ENCODE measurements at places on chromosomes 1 and 21. TPM values are rescaled to one million over a fixed set of nuclear protein-coding genes. Genes with fewer than 3 reads are reported as not detected.

Gene STIL
- 1.0 TPM for total RNA-seq

Gene GRHL3
- 61.2 TPM for total RNA-seq

Gene SH2D2A
- total RNA-seq = 2.1 TPM

Gene FAM151A
- not detected for total RNA-seq

Gene LELP1
- not detected for total RNA-seq

Gene TTC39A
- total RNA-seq = 13.3 TPM

Gene CLCA4
- 26.7 TPM for total RNA-seq

Gene ATP1B1
- total RNA-seq = 42.4 TPM

Gene ACKR1
- total RNA-seq = not detected

Gene GPR25
- not detected for total RNA-seq

Gene LHX8
- not detected for total RNA-seq

Gene KRTAP19-3
- not detected for total RNA-seq

Gene PHLDA3
- 334 TPM for total RNA-seq

Gene GGPS1
- total RNA-seq = 31.1 TPM

Gene CRYAA
- not detected for total RNA-seq

Gene PGBD5
- 0.68 TPM for total RNA-seq

Gene FCRLB
- 0.85 TPM for total RNA-seq

All from nasal cavity respiratory epithelium epithelial cell of viscerocranial mucosa (primary cell).